Urothelium cell line (cell line): ENCODE measurements at places on chromosomes 5 and 9.
A peak's percentile ranks its signal among the peaks of the same experiment; 100 is the strongest.

- DNase-seq, result no peak
These were observed 114.1 kb downstream of the CDK5RAP2 start for GRCh38 chr9:120465685-120466407.

- DNase-seq, result no peak
These were observed 585 bp downstream of the NMUR2 start for GRCh38 chr5:152404494-152404893.

DNA sequence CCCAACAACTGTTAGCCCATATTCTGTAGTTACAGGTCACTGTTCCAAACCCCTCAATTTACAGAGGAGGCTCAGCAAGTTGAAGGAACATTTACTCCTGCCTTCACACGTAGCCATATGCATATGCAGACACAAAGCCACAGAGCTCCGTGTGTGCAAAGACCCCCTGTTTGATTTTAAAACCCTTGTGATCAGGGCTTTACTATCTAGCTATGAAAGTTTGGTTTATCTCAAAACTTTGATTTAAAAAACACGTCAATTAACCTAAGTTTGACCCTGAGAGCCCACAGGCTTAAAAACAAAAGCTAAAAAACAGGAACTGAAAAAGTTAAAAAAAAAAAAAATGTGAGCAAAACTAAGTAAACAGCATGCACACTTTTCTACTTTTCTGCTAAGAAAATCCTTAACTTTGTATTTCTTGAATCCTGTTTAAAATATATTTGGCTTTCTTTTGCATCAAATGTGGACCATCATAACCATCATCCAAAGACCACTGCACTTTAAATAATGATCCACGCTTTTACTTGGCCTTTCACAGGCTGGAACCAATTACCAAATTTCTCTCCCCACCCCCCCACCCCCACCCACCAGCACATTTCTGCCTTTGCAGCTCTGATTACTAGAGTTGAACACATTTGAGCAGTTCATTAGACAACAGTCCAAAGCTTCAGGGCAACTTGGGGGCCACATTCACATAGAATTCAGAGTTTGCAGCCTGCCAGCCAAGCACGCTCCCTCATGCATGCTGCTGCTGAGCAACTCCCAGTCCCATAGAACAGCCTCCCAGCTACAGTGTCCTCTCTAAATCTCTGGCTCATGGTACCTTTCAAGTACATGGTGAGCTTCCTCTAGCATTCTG, 128.8 kb upstream of the MAP3K1 start:
- no peak for DNase-seq

- DNase-seq, result peak; percentile 66
These were observed 65.3 kb downstream of the ARHGEF37 start for GRCh38 chr5:149646564-149646963.

GRCh38 chr9:99465231-99465907, 243.3 kb downstream of the SEC61B start:
- no peak for DNase-seq

GRCh38 chr5:180454752-180455151, 39.4 kb upstream of the CNOT6 start:
- no peak for DNase-seq

DNA sequence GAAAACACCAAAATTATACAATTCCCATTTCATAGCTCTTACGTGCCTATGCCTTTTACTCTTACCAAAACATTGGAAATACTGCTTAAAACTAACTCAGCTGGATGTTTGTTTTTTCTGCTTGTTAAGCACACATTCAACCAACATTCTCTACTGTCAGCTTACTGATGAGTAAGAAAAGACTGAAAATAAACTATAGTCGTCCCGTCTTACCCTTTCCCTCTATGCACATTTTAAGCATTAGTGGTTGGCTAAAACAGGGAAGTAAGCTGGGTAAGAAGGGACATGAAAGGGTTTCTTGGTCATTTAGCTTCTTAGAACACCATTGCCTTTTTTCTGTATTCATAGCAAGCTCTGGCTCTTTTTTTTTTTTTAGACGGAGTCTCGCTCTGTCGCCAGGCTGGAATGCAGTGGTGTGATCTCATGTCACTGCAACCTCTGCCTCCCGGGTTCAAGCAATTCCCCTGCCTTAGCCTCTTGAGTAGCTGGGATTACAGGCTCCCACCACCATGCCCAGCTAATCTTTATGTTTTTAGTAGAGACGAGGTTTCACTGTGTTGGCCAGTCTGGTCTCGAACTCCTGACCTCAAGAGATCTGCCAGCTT, 232.1 kb upstream of the PCSK5 start:
- DNase-seq, result no peak

DNA sequence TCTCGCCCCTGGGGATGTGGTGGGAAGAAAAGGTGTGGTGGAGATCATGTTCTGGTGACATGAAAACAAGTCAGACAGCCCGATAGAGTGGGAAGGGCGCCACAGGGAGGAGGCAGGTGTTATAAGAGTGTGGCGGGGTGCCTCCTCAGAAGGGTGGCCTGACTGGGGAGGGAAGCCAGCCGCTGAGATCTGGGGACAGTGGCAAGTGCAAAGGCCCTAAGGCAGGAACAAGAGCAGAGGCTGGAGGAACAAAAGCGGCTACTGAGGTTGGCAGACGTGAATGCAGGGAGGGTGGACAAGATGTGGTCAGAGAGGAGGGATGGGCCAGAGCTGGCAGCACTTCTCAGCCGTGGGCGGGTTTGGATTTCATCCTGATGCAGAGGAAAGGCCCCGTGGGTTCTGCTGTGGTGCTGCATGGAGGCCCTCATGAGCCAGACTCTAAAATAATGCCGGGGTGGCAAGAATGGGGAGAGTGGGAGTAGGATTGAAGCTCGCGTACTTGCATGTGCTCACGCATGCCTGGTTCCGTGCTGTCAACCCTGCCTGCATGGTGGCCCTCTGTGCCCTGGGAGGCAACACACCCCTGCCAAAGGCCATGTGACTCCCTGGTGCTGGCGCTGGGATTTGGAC, 89.2 kb downstream of the MVB12B start:
- no peak for DNase-seq

DNA sequence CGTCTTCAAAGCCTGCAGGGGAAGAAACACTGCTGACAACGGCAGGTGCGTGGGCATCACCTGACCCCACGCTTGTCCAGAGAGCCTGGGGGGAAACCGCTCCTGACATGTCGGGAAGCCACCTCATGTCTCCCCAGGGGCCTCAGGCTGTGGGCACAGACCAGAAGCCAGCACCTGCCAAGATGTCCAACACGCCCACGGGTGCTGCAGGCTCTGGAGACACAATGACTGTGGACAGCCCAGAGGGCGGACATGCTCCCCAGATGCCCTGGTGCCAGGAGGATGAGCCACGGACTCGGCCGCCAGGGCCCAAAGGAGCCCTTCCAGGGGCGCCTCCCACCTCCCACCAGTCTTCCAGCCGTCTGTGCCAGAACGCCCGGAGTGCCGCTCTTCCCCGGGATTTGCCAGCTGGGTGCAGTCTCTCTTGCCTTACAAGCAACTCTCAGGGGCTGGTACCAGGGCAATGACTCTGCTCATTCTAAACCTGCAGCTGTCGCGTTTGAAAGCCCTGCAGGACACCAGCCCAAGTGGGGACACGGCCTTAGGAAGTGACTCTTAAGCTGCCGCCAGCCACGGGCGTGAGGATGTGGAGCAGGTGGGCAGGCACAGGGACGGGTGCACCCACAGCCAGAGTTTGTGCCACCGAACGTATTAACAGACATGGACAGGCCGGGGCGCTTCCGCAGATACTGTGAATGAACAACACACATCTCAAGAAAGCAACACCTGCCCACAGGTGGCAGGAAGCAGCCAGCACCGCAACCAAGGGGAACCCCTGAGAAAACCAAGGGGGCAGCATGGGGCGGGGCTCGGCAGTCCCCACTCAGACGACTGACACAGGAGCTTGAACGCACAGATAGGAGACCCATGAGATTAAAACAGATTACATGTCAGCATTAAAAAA, 6.8 kb upstream of the LHX3 start:
- DNase-seq, result no peak

- no peak for DNase-seq
These were observed 48.0 kb downstream of the SERINC5 start for GRCh38 chr5:80207832-80208231.

GRCh38 chr5:172078726-172079345, 72.4 kb upstream of the FBXW11 start:
- DNase-seq, result no peak

DNA sequence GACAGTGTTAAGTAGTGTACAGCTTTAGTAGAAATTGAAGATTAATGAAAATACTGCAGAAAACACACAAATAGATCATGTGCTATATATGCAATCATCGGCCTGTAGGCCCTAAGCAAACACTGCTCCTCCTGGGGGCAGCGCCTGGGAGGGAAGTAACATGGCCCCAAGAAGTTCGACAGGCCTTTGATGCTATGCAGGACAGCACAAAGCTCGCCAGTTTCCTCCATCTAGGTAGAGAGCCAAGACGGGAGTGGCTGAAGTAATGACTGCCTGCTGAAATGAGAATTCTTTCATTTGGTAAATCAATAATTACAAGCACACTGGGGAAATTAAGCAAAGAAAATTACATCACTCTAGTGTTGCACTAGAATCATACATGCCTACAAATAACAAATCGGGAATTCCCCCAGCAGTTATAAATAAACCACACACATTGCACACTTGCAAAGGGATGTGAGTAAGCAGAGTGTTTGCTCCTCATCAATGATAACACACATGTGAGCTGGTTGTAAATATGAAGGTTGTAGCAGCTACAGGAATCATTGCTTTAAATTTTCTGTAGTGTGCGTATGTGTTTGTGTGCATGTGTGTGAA, 219.9 kb upstream of the NFIL3 start:
- DNase-seq, result no peak

DNA sequence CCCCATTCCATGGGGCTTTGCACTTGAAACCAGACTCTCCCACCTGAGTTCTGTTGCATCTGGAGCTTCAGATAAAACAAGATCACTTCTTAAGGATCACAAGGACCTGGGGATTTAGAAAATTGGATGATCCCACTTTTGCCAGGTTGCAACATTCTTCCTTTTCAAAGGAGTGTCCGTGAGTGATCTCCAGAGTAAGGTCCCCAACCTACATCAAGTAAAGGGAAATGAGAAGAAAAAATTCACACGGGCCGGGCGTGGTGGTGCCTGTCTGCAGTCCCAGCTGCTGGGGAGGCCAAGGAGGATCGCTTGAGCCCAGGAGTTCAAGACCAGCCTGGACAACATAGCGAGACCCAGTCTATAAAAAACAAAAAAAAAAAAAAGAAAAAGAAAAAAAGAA, 41.2 kb upstream of the COL5A1 start:
- no peak for DNase-seq

DNA sequence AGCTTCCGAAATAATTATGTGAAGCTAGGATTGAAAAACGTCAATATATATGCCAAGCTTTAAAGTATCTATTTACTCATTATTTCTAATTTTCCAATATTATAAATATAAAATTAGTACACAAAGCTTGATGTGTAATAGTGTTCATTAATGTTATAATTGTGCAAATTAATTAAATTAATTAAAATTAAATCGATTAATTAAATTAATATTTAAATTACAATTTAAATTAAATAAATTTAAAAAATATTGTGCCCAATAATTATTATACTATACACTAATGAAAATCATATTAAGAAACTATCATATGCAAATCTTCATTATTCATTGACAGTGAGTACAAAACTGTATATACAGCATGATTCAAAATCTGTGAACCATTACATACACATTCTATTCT, 409.8 kb downstream of the FAM170A start:
- DNase-seq, result no peak

GRCh38 chr5:146751781-146752401, 126.7 kb downstream of the PPP2R2B start:
- DNase-seq, result no peak

GRCh38 chr5:1330847-1331831, 13.8 kb downstream of the CLPTM1L start:
- no peak for DNase-seq

GRCh38 chr5:83991566-83992224, 271.0 kb upstream of the HAPLN1 start:
- DNase-seq, result peak; percentile 27

- no peak for DNase-seq
These were observed 204.5 kb downstream of the HSPA4 start for GRCh38 chr5:133256276-133256675.

DNA sequence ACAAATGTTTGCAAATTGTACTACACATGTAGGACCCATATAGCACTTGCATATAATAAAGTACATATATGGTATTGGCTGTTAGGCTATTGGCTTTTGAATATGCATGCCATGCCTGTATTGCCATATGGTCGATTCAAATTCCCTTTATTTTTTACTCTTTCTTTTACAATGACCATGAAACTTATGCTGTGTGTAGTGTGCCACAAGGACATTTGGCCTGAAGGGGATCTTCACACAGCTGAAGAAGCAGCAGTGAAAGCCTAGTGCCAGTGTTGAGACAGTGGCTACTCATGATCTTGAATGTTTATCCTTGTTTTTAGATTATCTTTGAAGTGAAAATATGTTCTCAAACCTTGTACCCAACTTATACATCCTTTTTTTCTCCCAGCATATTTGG, 20.5 kb downstream of the TGFBR1 start:
- no peak for DNase-seq

DNA sequence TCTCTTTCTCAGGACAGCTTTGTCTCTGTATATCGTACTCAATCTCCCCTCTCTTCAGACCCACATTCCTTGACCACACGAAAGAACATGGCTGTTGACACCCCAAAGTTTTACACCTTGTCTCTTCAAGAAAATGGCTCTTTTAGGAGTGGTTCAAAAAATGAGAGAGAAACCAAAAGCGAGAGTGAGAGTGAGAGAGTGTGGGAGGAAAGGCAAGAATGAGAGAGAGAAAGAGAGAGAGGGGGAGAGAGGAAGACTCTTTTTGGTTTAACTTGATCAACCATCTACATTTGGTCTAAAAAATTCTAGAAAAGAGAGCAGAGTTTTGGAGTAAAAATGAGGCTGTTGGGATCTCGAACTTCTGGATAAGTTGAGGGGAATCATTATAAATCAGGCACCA, 581.8 kb upstream of the WWC1 start:
- DNase-seq, result no peak

GRCh38 chr5:17329571-17329970, 112.1 kb downstream of the BASP1 start:
- no peak for DNase-seq

DNA sequence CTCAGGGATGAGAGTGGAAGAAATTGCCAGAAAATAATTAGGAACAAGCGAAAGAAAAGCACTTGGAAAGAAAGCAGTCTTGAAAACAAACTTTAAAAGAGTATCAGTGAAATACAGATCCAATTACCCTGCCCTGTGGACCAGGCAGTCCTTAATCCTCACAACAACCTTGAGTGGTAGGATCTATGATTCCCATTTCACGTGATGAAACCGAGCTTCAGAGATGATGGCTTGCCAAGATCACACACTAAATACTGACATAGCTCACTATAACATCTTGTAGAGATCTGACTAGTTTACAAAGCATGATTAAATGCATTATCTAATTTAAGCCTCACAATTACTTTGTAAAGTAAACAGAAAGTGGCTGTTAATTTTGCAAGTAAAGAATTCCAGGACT, 55.5 kb upstream of the ABCA1 start:
- DNase-seq, result no peak

- DNase-seq, result no peak
These were observed 456 bp downstream of the ZNF79 start for GRCh38 chr9:127424676-127424999.
